Right lung (tissue), 10 donors: ENCODE measurements at places on chromosomes 1 and 21.

- DNase-seq, result no peak
These were observed 35.8 kb downstream of the IER5 start for GRCh38 chr1:181124291-181124751.

- no peak for DNase-seq
These were observed at the start of gene TMEM269 for GRCh38 chr1:42784946-42785693. TSS of gene TMEM269 (plus strand) at chr1:42784991. CDS start at chr1:42789894, 4,903 bp downstream.

- DNase-seq, result no peak
These were observed 1.9 kb upstream of the SLFNL1 start for GRCh38 chr1:41023279-41023990.

DNA sequence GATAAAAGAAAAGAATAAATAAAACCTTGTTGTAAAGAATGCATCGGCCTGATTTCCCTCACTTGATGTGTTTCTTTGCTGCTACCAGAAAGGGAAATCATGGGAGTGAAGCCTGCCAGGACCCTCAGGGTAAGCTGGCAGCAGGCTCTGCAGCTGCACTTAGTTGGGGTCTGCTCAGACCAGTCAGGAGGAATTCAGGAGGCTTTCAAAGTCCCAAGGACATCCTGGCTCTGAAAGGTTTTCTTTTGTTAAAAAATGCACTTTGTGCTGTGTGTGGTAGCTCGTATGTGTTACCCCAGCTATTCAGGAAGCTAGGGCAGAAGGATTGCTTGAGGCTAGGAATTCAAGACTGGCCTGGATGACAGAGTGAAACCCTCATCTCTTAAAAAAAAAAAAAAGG, 254.8 kb downstream of the ZNF648 start:
- DNase-seq, result no peak

GRCh38 chr1:45430490-45430889, 60.5 kb downstream of the TESK2 start:
- DNase-seq, result no peak

GRCh38 chr1:8704866-8705506, 112.5 kb downstream of the RERE start:
- DNase-seq, result no peak

DNA sequence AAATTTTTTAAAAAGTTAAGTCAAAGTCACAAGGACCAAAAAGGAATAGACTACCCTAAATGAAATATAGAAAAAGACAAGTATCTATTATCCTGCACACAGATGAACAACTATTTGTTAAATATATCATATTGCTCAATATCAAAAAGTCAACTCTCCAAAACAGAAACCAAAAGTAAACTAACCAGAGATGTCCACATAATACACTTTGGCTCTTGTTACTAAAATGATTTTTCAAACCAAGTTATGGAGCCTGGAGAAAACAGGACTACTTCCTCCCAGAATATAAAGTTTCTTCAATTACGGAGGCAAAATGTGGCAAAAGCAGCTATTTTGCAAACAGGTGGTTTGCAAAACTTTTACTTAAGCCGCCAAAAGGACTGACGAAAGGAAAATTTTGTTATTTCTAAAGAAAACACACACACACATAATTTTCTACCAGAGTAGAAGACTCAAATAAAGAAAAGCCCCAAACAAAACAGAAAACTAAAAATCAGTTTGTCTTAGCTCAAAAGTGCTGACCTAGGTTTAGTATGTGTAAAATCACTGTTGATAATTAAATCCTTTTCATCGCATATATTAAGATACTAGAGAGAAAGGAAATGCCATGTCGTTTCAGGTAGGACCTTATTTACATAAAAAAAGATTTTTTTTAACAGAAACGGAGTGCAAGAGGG, 1.1 kb downstream of the DPYD start:
- peak; percentile 46 for DNase-seq

DNA sequence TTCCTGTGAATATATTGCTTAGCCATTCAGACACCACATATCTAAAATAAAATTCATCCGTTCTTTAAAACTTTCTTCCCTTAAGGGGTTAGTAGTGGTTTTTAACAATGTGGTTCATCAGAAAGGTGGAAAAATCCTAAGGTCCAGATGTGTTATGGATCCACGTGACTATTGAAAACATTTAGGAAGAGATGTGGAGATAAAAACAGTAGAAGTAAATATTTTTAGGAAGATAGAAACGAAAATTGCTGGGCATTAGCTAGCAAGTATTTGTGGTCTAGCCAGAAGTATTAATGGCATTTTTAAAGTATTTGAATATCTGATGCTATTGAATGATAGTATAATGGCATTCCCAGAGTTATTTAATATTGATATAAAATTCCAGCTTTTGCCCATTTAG, 180.8 kb downstream of the LTN1 start:
- no peak for DNase-seq

DNA sequence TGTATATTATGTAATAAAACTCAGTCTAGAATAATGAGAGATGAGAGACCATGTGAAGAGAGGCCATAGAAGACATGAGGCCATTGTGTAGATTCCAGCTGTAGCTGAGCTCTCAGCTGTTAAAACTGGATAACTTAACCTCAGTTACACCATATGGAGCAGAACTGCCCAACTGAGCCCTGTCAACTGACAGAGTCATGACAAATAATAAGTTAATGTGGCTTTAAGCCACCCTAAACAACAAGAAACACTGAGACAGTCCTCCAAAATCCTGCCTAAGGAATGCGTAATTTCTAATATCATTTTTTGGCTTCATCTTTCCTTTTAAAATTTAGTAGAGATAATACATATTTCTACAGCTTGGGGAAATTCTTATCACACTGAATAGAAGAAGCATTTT, 580.0 kb upstream of the RGS18 start:
- DNase-seq, result no peak

DNA sequence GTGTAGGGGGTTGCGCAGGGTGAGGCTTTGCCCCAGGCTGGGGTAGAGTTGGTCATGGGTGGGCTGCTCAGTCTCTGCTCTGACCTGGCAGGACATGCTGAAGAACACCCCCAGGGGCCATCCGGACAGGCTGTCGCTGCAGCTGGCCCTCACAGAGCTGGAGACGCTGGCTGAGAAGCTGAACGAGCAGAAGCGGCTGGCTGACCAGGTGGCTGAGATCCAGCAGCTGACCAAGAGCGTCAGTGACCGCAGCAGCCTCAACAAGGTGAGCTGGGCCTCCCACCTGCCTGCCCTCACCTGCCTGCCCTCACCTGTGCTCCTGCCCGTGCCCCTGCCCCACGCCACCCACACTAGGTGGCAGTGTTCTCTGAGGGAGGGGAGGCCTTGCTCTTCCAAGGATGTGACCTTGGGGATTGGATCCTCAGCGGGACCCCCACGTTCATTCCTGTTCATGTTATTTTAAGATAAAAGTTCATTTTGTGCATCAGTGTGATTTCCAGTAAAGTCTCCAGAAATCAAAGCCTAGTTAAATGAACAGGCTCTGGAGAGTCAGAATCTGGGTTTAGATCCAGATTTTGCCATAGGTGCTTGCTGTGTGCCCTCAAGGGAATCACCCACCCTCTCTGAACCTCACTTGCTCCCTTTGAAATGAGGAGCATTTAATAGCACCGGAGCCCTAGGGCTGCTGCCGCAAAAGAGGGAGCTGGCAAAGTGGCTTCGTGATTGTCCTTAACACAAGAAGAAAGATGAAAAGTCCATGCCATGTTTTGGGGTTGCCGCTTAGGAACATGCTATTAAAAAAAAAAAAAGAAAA, 87.9 kb downstream of the ARHGEF10L start:
- no peak for DNase-seq

DNA sequence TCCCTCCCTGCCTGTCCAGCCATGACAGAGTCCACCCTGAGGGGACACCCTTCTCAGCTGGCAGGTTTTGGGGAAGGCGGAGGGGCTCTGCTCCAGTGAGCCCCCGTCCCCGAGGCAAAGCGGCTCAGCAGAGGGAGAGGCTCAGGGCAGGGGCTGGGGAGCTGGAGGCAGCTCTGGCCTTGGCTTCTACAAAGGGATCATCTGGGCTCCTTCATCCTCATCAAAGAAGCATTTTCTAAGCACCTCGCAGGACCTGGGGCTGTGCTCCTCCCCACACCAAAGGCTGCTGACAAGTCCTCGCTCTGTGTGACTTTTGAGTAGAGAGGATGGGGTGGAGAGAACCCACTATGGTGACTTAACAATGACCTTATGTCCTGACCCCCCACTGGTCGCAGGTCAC, 21.0 kb upstream of the CLSTN1 start:
- DNase-seq, result no peak

DNA sequence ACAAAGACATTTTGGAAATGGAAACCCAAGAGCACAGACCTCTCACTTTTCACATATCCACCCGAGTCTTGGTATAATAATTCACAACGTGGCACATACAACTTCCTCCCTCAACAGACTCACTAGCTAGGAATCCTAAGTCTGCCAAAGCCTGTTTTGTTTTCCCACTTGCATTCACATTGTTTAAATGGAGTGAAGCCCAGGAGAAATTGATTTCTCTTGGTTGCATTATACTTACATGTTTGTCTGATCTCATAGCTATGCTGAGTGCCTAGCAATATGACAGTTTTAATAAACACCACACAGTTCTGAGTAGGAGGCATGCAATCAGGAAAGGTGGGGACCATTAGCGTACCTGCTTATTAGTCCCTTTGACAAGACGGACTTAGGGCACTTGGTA, 348.6 kb upstream of the ADGRL4 start:
- DNase-seq, result no peak

- no peak for DNase-seq
These were observed 75.7 kb upstream of the RAB4A start for GRCh38 chr1:229195246-229195645.
